ENCODE measurements at places on chromosomes 1 and 21. TPM values are rescaled to one million over a fixed set of nuclear protein-coding genes. Genes with fewer than 3 reads are reported as not detected.

PLXNA2 gene
- 42.6 TPM for polyA plus RNA-seq

GPR3 gene
- polyA plus RNA-seq, result 2.2 TPM

NSL1 gene
- 15.5 TPM for polyA plus RNA-seq

RGS5 gene
- 233 TPM for polyA plus RNA-seq

C4BPA gene
- polyA plus RNA-seq, result not detected

SLAMF7 gene
- not detected for polyA plus RNA-seq

BARHL2 gene
- not detected for polyA plus RNA-seq

DOCK7 gene
- 8.5 TPM for polyA plus RNA-seq

KIF17 gene
- 1.3 TPM for polyA plus RNA-seq

NECTIN4 gene
- 0.29 TPM for polyA plus RNA-seq

ARMH1 gene
- polyA plus RNA-seq, result 0.48 TPM

BEST4 gene
- polyA plus RNA-seq, result 0.21 TPM

PYHIN1 gene
- not detected for polyA plus RNA-seq

DR1 gene
- polyA plus RNA-seq, result 9.1 TPM

FBLIM1 gene
- polyA plus RNA-seq, result 436 TPM

NBPF10 gene
- 0.57 TPM for polyA plus RNA-seq

GJB3 gene
- polyA plus RNA-seq, result not detected

ACOT11 gene
- 5.5 TPM for polyA plus RNA-seq

DNASE2B gene
- polyA plus RNA-seq, result not detected

ACTA1 gene
- 0.24 TPM for polyA plus RNA-seq

RCC2 gene
- polyA plus RNA-seq, result 125 TPM

ABCA4 gene
- 2.3 TPM for polyA plus RNA-seq

RGS2 gene
- polyA plus RNA-seq, result 6.1 TPM

ARID4B gene
- 6.7 TPM for polyA plus RNA-seq

MYBPH gene
- polyA plus RNA-seq, result not detected

CFHR5 gene
- polyA plus RNA-seq, result not detected

AMY1B gene
- not detected for polyA plus RNA-seq

FCRL1 gene
- polyA plus RNA-seq, result not detected

MAP1LC3C gene
- polyA plus RNA-seq, result not detected

KLF18 gene
- not detected for polyA plus RNA-seq

PKNOX1 gene
- polyA plus RNA-seq, result 23.6 TPM

MKNK1 gene
- 28.9 TPM for polyA plus RNA-seq

PDC gene
- not detected for polyA plus RNA-seq

ANGPTL3 gene
- not detected for polyA plus RNA-seq

RUNX1 gene
- 5.1 TPM for polyA plus RNA-seq

LSS gene
- 132 TPM for polyA plus RNA-seq

USH2A gene
- polyA plus RNA-seq, result not detected

FMO5 gene
- 0.43 TPM for polyA plus RNA-seq

GADD45A gene
- polyA plus RNA-seq, result 54.9 TPM
